ENCODE measurements at places on chromosomes 16 and 17. TPM values are rescaled to one million over a fixed set of nuclear protein-coding genes. Genes with fewer than 3 reads are reported as not detected.

CDC6 gene
- total RNA-seq, result 4.8 TPM

PYCARD gene
- 7.4 TPM for total RNA-seq

LPCAT2 gene
- 16.1 TPM for total RNA-seq

TVP23C gene
- 46.4 TPM for total RNA-seq

MLKL gene
- total RNA-seq, result 1.6 TPM

LDHD gene
- 6.7 TPM for total RNA-seq

CRYM gene
- total RNA-seq, result 17.1 TPM

TBC1D26 gene
- total RNA-seq, result 0.23 TPM

C1QTNF1 gene
- total RNA-seq, result 3.2 TPM
